ENCODE measurements at places on chromosomes 6 and 20. TPM values are rescaled to one million over a fixed set of nuclear protein-coding genes. Genes with fewer than 3 reads are reported as not detected.

The LY6G6C gene
- not detected for total RNA-seq

The C6orf141 gene
- not detected for total RNA-seq

The PRKN gene
- total RNA-seq: not detected

The PGBD1 gene
- total RNA-seq: 13.4 TPM

The BTNL2 gene
- not detected for total RNA-seq

The TFAP2D gene
- total RNA-seq: not detected

The SUMO4 gene
- 0.25 TPM for total RNA-seq

The PPP1R16B gene
- total RNA-seq: 0.03 TPM

The HLA-DPB1 gene
- not detected for total RNA-seq

The PSORS1C2 gene
- total RNA-seq: not detected

The TGM3 gene
- total RNA-seq: 5.3 TPM

The DEFB124 gene
- not detected for total RNA-seq

The FAXC gene
- total RNA-seq: 20.5 TPM

The LAMA2 gene
- 3.3 TPM for total RNA-seq

The VGLL2 gene
- not detected for total RNA-seq

The FAM184A gene
- total RNA-seq: not detected

The SLC17A2 gene
- not detected for total RNA-seq

The OTOR gene
- total RNA-seq: not detected

The ANKEF1 gene
- total RNA-seq: 0.18 TPM

The SGK2 gene
- total RNA-seq: not detected

The PFDN4 gene
- 135 TPM for total RNA-seq

The ULBP1 gene
- 0.03 TPM for total RNA-seq

The CALHM4 gene
- total RNA-seq: not detected

The DOK5 gene
- total RNA-seq: 4.0 TPM

The RIMS1 gene
- total RNA-seq: not detected

The LST1 gene
- not detected for total RNA-seq

The TCF21 gene
- total RNA-seq: not detected

The CNR1 gene
- total RNA-seq: 0.24 TPM

The MYBL2 gene
- 80.8 TPM for total RNA-seq

The PTCHD4 gene
- total RNA-seq: 1.4 TPM

The NKAIN4 gene
- total RNA-seq: not detected

The PXMP4 gene
- 9.3 TPM for total RNA-seq

The GGTLC1 gene
- not detected for total RNA-seq

The FAM120B gene
- 15.0 TPM for total RNA-seq

The SLC26A8 gene
- not detected for total RNA-seq

The BPIFB4 gene
- total RNA-seq: not detected

The CNKSR3 gene
- total RNA-seq: 14.7 TPM

The MATN4 gene
- total RNA-seq: 0.50 TPM

The MRPL14 gene
- total RNA-seq: 67.0 TPM

The TMEM14C gene
- total RNA-seq: 281 TPM

The RAB44 gene
- not detected for total RNA-seq

The REM1 gene
- not detected for total RNA-seq

The PHACTR3 gene
- not detected for total RNA-seq

The NFS1 gene
- 24.7 TPM for total RNA-seq

The COL10A1 gene
- not detected for total RNA-seq

The CYP39A1 gene
- total RNA-seq: 2.1 TPM

The SRSF12 gene
- 2.8 TPM for total RNA-seq

The HSPA1B gene
- total RNA-seq: 257 TPM

The WFDC10B gene
- not detected for total RNA-seq

The C20orf141 gene
- total RNA-seq: not detected
